ENCODE measurements at places on chromosomes 2 and 18.

DNA sequence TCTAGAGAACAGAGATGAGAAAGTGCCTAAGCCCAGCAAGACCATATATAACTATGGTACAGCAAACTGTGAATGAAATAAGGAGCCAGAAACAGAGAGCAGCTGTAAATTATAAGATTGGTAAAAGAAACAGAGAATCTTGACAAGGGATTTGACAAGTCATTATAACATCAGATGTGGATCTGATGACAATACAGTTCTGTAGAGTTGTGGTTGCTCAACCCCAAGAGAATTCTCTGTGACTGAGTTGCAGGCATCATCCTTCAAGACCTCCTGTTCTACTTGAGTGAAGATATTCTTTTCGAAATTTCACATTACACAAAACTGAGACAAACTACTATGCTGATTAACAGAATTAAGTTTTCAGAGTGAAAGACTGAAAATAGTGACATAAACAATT, 343.1 kb upstream of the SLC39A10 start:
- DNase-seq, result no peak

DNA sequence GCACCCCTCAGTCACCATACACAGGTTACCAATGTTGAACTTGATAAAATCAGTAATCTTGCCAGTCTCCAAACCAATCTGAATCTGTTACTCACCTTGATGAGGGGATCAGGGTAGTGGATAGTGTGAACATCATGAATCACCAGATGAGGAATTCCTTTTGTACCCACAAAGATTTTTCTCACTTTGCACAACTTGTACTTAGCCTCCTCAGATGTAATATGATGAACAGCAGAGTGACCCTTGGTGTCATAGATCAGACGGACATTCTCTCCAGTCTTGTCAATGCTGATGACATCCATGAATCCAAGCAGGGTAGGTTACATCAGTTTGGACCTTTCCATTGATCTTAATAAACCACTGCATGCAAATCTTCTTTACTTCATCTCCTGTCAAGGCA, 54.7 kb downstream of the MDH1 start:
- no peak for DNase-seq

DNA sequence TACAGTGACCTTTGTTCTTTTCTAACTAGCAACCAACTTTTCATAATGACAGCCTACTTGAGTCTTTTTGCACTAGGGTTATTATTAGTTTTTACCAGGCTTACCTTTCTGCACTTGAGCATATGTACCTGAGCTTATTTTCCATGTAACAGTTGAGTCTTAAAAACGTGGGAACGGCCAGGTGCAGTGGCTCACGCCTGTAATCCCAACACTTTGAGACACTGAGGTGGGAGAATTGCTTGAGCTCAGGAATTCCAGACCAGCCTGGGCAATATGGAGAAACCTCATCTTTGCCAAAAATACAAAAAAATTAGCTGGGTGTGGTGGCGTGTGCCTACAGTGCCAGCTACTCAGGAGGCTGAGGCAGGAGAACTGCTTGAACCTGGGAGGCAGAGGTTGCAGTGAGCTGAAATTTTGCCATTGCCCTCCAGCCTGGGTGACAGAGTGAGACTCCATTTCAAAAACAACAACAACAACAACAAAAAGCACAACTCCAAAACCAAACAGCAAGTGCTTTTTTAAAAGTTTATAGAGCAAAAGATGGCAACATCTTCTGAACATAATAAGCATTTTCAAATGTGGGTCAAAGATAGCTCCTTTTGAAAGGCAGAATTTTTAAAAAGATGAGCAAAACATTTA, 57.1 kb upstream of the CD28 start:
- DNase-seq, result no peak

DNA sequence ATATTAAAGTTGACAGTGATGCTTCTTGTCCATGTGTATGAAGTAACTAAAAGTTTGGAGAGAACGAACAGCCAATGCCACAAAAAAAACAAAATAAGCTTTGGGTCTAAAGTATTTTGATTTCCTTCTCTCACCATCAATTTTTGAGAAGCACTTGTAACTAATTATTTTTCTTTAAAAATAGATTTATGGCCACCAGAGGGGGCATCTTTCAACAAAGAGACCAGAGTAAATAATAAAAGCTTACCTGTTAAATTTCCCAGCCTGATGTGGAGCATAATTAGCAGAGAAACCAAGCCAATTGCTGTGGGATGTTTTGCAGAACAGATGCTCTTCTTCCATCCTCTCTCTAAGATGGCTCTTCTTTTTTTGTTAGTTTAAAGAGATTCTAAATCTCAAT, 29.0 kb downstream of the LINC00305 start:
- no peak for DNase-seq

GRCh38 chr18:48037481-48038271, 107.2 kb upstream of the SMAD2 start:
- DNase-seq, result no peak

DNA sequence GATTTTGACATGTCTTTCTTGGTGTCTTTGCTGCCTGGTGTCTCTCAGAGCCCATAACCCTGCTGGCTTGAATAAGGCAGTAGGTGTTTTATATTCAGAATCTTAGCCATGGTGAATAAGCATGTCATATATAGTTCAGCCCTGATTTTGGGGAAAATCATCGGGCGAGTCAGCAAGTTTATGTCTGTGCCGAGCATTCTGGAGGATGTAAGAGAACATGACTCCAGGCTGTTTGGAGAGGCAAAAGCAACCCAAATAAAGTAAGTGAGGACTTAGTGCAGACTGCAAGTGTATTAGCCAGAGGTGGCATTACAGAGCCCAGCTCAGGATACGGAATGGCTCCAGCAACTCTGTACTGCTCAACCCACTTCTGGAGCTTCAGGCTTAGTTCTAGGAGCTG, 50.3 kb downstream of the TCF7L1 start:
- no peak for DNase-seq

DNA sequence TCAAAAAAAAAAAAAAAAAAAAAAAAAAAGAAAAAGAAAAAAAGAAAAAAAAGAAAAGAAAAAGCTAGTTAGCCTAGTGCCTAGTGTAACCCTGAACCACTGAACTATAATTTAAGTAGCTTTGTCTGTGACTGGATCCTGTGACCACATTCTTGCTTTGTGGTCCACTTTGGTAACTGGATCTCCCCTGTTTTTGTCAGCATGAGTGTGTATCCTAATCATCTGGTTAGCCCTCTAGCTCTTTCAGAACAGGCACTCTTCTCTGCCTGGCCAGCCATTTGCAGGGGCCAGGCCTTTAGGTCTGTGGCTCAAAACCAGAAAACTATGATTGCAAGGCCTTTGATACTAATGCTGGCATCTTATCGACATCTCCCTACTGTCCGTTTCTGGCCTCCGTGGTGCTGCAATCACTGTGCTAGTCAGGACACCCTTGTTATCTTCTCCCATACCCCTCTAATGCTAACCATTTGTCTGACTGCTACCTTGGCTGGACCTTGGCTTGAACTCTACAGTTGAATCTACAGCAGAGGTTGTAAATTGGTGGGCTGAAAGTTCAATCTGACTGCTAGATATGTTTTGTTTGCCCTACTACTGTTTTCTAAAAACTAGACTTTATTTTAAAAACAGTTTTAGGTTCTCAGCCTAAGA, 40.5 kb downstream of the RBKS start:
- no peak for DNase-seq

- DNase-seq, result no peak
Measured at GRCh38 chr2:198639580-198639979, 818.2 kb downstream of the SATB2 start.

GRCh38 chr2:108877506-108877905, 90.9 kb downstream of the CCDC138 start:
- DNase-seq, result no peak

DNA sequence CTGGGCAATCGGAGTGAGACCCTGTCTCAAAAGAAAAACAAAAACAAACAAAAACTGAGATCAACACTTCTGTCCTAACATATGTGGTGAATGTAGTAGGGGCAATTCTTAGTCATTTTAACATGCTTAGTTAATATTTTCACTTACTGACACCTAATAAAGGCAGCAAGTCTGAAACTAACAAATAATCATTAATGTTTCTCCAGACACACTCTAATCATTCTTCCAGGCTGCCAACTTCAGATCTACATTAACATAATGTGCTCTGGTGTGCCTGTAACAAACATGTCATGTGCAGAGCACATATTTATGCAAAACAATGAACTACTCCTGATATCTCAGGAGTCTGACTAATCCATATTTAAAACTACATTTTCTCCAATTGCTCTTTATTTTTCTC, 6.0 kb downstream of the KRCC1 start:
- DNase-seq, result no peak

- no peak for DNase-seq
Measured at GRCh38 chr18:76691800-76692199, 130.6 kb upstream of the ZNF236 start.

- DNase-seq, result no peak
Measured at GRCh38 chr2:83055376-83056010, 1403.6 kb downstream of the SUCLG1 start.

GRCh38 chr2:9112079-9112721, 94.4 kb upstream of the ASAP2 start:
- DNase-seq, result peak; percentile 47

- DNase-seq, result no peak
Measured at GRCh38 chr2:83234246-83234645, 1224.8 kb downstream of the SUCLG1 start.

- DNase-seq, result no peak
Measured at GRCh38 chr2:172013396-172013795, 13.6 kb downstream of the METAP1D start.

DNA sequence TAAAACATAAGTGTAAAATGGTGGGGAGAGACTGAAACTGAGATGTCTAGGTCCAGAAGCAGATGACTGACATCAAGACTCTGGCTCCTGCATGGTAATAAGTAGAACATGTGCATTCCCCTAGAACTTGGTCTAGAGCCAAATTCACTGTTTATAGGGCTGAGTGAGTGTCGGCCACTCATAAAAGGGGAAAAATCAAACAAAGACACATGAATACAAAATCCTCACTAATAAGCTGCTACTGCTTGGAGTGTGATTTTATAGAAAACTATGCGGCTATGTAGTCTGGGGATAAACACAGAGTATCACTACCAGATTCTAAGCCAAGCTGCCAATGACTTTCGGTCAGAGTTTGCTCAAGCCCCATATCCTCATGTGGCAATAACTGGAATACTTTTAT, 1080.8 kb upstream of the DDX18 start:
- DNase-seq, result no peak

Data from GOT3 (cell line).